ENCODE measurements at places on chromosomes 4 and X.

- peak; percentile 36 for DNase-seq
Observed at GRCh38 chr4:7719354-7720174, 220.1 kb downstream of the AFAP1 start.

GRCh38 chrX:19214311-19214710, 92.0 kb upstream of the ADGRG2 start:
- no peak for DNase-seq

- DNase-seq: peak; percentile 87
Observed at GRCh38 chrX:154717824-154718223, 33.1 kb downstream of the GAB3 start.

DNA sequence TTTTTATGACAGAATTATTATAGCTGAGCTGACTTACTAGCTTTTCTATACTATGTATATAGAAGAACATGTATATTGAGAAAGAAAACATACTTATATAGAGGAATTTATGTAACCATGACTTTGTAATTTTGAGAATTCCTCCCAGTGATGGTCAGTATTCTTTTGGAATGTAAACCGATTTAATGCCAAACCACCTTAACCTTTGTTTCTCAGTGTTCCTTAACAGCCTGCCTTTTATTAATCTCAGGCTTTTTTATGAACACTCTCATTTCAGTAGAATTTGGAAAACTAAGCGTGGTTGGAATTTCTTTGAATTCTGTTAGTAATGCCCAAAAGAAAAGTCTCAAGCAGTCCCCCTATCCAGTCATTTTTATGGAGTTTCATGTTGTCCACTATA, 47.0 kb downstream of the MOSPD2 start:
- DNase-seq: peak; percentile 61

DNA sequence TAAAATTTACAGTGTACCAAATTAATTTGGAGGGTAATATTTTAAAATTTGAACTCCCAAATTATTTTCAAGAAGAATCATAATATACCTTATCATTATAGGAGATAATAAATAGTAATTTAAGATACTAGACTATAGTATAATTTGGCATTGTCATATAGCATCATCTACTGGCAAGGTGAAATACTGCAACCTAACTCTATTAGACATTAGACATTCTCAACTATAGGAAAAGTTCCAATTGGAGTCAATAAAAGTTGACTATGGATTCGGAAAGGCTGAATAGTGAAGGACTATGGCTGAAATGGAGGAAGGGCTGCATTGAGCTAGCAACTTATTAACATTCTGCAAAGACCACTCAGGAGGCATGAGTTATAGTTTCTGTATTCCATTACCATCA, 113.0 kb downstream of the PRDM5 start:
- no peak for DNase-seq

DNA sequence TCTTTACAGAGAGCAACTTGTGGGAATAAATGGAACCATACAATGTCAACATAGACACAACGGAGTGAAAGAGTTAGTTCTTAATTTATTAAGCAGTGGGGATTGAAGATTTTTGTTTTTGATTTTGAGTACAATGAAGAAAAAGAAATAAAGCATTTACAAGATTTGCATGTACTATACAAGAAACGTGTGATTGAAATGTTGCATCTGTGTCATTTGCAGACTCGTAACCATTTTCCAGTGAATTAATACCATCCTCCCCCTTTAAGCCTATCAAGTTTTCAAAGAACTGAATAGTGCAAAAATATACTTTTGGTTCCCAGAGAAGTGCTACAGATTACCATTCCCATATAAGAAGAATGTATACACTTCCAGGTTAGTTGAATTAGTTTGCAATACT, 8.6 kb upstream of the KDR start:
- no peak for DNase-seq

DNA sequence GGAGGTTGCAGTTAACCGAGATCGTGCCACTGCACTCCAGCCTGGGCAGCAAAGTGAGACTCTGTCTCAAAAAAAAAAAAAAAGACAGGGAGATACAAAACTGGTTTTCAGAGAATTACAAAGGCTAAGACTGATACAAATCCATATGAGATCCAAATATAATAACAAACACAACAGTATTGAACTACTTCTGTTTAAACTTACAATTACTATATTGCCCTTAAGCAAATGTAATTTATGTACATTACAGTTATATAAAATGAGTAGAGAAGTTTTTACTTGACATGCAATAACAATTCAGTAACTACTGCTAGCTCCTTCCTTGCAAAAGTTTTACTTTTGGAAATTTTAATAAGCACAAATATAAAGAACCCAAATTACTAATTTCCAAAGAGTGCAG, 52.6 kb upstream of the PABPC1L2A start:
- no peak for DNase-seq

- DNase-seq: peak; percentile 25
Observed at GRCh38 chr4:174084542-174084941, 198.9 kb downstream of the FBXO8 start.

- no peak for DNase-seq
Observed at GRCh38 chr4:42350611-42351182, 46.6 kb upstream of the SHISA3 start.

- no peak for DNase-seq
Observed at GRCh38 chrX:17497193-17497592, 122.2 kb downstream of the NHS start.

- DNase-seq: no peak
Observed at GRCh38 chrX:15853586-15854079, 980 bp downstream of the AP1S2 start.

GRCh38 chr4:7196288-7196651, 3.9 kb downstream of the SORCS2 start:
- DNase-seq: no peak

GRCh38 chr4:99202536-99202935, 16.5 kb downstream of the ADH6 start:
- DNase-seq: no peak
